ENCODE measurements at places on chromosomes 2 and 18.

DNA sequence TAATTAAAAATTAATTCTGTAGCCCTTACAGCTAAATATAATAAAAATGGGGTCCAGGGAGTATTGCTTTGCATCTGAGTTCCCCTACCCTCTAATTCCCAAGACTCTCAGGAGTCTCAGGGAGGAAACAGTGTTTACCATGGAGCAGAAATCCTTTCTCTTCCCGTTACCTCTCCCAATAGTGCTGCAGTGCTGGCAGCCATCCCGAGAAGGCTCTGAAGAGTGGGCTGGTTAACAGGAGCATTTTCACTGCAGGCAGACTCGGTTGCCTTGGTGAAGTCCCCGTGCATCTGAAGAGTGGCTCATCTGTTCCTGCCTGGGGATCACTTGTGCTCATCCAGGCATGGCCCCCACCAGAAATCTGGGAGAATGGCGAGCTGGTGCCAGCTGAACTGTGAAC is 41.8 kb upstream of the TMEM178A start:
- no peaks in the 10 kb centered on the region for H3K36me3 ChIP-seq
- H3K4me3 ChIP-seq = no peak overlapping the region
- H3K27me3 ChIP-seq = no peaks in the 10 kb centered on the region
- DNase-seq = peak; percentile 90

DNA sequence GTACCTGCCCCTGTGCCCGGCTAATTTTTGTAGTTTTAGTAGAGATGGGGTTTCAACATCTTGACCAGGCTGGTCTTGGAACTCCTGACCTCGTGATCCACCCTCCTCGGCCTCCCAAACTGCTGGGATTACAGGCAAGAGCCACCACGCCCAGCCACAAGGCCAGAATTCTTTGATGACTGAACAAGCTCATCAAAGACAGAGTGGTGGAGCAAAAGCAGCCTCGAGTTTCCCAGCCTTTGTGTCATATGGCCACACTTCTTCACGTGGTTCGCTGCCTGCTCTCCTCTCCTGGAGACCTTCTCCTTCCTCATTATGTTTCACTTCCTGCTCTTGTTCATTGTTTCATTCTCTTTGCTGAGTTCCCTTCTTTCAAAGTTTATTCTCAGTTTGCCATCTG is 9.9 kb upstream of the NPC1 start:
- H3K27ac ChIP-seq = no peak overlapping the region
- no peak overlapping the region for H3K4me3 ChIP-seq
- no peaks in the 10 kb centered on the region for H3K27me3 ChIP-seq
- no peaks in the 10 kb centered on the region for H3K36me3 ChIP-seq

DNA sequence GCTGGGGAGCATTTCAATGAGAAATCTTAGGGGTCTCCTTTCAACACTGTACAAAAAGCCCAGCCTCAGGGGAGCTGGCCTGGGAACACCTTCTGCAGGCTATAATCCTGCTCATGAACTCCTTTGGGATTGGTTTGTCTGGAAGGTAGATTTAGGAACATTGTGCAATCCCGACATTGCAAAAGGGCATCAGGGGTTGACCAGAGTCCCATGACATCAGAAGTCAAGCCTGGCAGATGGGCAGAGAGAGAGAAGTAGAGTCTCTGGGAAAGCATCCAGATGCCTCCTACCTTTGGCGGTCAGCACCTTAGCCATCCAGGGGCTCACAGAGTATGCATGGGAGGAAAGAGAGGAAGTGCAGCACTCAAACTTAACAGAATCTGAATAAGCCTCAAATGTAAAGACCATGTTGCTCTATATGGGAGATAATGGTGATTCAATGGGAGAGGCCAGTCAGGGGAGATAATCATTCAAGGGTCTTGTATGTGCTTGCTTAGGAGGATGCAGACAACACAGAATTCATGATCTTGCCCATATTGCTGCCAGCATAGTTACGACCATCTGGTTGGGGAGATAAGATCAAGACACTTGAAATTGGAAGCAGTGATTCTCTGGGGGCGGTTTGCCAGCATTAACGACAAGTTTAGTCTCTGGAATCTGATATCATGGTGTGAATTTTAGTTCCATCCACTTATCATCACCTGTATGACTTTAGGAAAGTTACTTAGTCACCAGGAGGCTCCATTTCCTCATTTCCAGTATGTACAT is 58.3 kb upstream of the UPP2 start:
- H3K4me3 ChIP-seq = no peak overlapping the region
- H3K27me3 ChIP-seq = no peaks in the 10 kb centered on the region
- H3K36me3 ChIP-seq = no peaks in the 10 kb centered on the region
- DNase-seq = no peak
- H3K27ac ChIP-seq = no peak overlapping the region

DNA sequence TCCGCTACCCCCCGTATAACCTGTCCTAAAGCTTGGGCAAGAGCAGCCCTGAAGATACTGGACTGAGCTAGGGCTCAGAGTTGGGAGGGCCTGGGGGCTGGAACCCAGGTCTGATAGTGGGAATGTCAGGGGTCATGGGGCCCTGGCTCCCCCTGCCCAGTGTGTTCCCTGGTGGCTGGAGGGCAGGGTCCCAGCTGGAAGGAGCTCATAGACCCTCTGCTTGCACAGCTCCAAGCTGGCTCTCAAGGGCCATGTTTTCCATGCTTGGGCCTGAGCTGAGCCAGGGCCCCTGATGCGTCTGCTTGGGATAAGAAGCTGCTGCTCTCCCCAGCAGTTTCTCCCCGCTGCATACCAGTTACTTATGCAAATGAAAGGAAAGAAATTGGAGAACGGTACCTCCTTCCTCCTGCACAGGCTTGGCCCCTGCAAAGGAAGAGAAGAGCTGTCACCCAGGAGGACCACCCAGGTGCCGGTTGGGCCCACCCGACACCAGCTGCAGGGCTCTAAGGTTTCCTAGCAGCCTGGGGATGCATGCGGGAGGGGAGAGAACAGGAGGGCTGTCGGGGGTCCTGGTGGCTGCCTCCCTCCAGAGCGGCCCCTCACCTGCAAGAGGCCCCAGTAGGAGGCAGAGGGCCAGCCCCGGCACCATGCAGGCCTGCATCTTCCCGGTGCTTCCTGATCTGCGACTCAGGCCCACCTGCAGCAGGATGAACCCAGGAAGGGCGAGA is 628 bp downstream of the OTOS start:
- no peak overlapping the region for H3K27ac ChIP-seq
- no peak overlapping the region for H3K4me3 ChIP-seq
- no peaks in the 10 kb centered on the region for H3K27me3 ChIP-seq
- peaks cover 45% of the 10 kb centered on the region for H3K4me1 ChIP-seq
- DNase-seq = no peak
- H3K36me3 ChIP-seq = peaks cover 3% of the 10 kb centered on the region

DNA sequence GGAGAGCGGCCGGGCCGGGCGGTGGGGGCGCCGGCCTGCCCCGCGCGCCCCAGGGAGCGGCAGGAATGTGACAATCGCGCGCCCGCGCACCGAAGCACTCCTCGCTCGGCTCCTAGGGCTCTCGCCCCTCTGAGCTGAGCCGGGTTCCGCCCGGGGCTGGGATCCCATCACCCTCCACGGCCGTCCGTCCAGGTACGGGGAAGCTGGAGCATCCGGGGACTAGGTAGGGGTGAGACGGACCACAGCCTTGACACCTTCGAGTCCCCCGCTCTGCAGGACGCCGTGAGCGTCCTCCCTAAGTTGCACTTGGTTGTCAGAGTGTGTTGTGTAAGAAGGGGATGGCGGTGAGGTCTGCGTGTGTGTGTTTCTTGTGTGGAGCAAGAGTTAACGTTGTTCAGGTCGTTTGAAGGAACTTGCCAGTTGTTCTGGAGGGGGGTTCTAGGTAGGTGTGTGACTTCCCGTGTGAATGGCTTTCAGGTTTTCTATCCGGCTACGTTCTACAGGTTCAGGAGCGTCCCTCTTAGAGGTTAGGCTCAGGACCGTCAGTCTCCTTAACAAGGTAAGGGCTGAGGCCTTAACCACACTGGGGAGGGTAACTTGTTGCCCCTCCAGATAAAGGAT is 393 bp downstream of the IL1R1 start:
- H3K36me3 ChIP-seq = no peaks in the 10 kb centered on the region
- DNase-seq = no peak

DNA sequence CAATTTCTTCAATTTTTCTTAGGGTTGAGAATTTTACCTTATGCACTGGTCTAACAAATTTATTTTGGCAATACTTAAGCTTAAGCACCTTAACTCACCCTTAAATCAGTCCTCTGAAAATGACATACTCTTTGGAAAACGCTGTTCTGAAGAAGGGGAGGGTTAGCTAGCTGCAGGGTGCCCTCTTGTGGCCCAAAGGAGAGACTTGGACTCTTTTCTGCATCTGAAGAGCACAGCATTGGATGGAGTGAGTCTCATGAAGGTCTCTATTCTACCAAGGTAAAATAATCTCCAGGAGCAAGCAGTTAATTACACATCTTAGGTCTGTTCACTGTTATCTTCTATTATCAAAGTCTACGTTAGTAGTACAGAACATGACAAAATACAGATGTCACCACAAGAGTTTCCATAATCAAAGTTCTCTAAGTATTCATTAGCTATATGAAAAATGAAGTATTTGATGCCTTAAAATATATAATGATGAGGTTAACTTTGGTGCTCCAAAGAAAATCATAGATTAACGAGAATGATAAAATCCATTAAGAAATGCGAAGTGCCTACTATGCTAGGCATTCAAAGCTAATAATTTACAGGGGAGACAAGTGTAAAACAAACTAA is 24.4 kb downstream of the PUM2 start:
- no peaks in the 10 kb centered on the region for H3K4me1 ChIP-seq
- peaks cover 10% of the 10 kb centered on the region for H3K36me3 ChIP-seq
- no peaks in the 10 kb centered on the region for H3K27me3 ChIP-seq
- H3K27ac ChIP-seq = no peak overlapping the region
